Stimulated activated CD8-positive, alpha-beta memory T cell treated with anti-CD3 and anti-CD28 coated beads, Interleukin-12 subunit alpha, Interleukin-12 subunit beta, amount 100 ng/mL, for 4 hours (primary cell): ENCODE measurements at places on chromosomes 1 and 21.
A peak's percentile ranks its signal among the peaks of the same experiment; 100 is the strongest.

DNA sequence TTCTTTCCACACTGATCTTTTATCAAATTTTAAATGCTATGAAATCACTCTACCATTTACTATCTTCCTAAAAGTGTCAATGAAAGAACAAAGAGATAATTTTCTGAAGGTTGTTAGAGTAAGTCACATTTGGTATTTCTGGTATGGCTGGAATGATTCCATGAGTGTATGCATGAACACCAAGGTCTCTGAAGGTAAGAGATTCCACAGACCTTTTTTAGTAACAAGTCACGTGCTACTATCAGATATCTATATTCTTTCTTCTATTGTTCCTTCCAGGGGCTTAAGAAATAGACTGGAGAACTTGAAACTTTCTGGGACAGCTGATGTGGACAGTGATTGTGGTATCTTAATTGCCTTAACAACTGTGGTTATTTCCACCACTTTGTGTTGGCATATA, 265.0 kb downstream of the SDCCAG8 start:
- DNase-seq = no peak

DNA sequence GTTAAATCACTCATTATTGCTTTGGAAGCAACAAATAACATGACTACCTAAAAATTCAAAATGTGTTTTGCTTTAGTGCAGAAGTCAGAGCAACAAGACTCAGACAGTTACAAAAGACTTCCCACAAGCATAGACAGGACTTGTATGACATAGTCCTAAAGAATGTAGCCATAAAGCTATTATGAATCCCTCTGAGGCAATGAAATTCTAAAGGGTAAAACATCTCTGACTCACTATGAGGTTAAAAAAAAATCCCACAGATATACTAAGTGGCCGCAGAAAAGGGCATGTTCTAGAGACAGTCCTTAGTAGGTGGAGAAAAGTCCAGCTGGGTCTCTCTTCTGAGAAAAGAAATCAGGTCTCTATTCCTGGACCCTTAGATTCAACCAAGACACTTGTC, 4.9 kb downstream of the PRKAB2 start:
- no peak for DNase-seq

DNA sequence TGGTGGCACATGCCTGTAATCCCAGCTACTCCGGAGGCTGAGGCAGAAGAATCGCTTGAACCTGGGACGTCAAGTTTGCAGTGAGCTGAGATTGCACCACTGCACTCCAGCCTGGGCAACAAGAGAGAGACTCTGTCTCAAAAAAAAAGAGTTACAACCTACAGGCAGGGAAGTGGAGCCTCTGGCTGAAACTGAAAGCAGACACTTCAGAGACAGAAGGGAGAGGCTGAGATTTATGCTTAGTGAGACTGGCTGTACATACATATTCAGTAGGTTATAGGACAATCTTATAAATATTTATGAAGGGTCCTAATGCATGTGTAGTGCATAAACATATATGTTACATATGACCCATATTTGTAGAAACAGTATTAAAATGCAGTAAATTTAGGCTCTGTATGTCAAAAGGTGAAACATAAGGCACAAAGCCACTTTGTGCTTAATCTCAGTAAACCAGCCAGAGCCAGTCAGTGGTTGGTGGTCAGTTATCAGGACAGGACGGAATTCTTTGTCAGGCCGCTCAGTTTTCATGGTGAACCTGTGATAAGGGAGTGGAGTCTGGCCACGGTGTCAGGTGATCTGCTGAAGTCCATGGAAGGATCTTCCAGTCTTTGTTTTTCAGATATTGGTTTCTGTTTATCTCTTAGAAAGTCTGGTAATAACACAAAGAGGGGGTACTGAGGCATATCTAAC, 13.7 kb downstream of the RHEX start:
- DNase-seq = no peak

DNA sequence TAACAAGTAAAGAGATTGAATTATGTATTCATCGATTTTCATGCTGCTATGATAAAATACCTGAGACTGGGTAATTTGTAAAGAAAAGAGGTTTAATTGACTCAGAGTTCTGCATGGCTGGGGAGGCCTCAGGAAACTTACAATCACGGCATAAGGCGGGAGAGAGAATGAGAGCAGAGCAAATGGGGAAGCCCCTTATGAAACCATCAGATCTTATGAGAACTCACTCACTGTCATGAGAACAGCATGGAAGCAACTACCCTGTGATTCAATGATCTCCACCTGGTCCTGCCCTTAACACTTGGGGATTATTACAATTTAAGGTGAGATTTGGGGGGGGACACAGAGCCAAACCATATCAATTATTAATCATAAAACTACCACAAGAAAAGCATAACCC, 3.3 kb upstream of the GBP3 start:
- DNase-seq = no peak

- DNase-seq = no peak
These were observed 155.4 kb downstream of the ZNF648 start for GRCh38 chr1:181905944-181906597.

DNA sequence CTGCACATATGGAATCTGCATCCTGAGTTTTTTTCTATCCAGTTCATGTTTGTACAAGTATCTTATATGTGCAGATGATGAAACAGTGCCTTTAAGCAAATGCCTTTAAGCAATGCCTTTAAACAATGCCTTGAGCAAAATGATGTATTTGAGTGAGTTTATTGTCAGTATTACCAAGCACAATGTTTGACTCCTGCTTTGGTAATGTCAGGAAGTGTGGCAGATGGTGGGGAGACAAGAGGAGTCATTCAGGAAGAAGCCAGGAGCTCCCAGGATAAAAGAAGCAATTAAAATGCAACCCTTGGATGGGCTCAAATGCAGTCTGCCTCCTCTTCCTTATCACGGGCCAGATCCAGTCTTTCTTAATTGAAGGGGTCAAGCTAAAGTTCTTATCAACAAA, 108.7 kb upstream of the KCNJ15 start:
- no peak for DNase-seq

GRCh38 chr1:238582816-238583215, 692.1 kb upstream of the ZP4 start:
- no peak for DNase-seq

DNA sequence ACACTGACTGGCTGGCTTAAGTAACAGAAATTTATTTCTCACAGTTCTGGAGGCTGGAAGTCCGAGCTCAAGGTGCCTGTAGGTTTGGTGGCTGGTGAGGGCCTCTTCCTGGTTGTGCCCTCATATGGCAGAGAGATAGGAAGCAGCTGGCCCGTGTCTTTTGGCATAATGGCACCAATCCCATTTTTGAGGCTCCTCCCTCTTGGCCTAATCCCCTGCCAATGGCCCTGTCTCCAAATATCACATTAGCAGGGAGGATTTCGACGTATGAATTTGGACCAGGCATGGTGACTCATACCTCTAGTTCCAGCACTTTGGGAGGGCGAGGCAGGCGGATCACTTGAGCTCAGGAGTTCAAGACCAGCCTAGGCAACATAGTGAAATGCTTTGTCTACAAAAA, 37.4 kb downstream of the AGPAT3 start:
- DNase-seq = no peak

DNA sequence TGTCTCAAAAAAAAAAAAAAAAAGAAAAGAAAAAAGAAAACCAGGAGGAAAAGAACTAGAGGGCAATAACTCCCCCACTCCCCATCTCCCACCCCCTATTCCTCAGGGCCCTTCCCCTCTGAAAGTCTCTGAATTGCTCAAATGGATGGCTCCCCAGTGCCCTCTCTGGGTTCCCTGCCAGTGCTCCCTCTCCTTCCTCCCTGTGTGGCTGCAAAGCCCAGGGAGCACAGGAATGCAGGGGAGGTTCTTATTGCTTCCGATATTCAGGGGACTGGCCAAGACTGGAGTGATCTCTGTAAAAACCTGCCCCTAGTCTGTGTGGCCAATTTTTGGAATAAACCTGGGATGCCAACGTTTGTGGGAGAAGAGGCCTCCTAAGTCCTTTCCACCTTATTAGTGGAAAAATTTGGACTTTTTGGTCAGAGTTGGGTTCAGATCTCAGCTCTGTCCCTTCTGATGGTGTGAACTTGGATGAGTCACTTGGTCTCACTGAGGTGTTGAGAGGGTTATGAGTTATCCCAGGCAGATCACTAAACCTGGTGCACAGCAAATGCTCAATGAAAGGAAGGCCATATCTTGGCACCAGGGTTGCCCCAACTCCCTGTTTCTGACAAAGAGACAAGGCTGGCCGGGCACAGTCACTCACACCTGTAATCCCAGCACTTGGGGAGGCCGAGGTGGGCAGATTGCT, 13.4 kb upstream of the ARHGEF10L start:
- DNase-seq = no peak

GRCh38 chr21:28827422-28827821, 165.3 kb downstream of the LTN1 start:
- no peak for DNase-seq

GRCh38 chr1:3460672-3461131, 6.2 kb downstream of the ARHGEF16 start:
- DNase-seq = no peak

GRCh38 chr1:229539863-229540506, 18.5 kb downstream of the ABCB10 start:
- DNase-seq = no peak

DNA sequence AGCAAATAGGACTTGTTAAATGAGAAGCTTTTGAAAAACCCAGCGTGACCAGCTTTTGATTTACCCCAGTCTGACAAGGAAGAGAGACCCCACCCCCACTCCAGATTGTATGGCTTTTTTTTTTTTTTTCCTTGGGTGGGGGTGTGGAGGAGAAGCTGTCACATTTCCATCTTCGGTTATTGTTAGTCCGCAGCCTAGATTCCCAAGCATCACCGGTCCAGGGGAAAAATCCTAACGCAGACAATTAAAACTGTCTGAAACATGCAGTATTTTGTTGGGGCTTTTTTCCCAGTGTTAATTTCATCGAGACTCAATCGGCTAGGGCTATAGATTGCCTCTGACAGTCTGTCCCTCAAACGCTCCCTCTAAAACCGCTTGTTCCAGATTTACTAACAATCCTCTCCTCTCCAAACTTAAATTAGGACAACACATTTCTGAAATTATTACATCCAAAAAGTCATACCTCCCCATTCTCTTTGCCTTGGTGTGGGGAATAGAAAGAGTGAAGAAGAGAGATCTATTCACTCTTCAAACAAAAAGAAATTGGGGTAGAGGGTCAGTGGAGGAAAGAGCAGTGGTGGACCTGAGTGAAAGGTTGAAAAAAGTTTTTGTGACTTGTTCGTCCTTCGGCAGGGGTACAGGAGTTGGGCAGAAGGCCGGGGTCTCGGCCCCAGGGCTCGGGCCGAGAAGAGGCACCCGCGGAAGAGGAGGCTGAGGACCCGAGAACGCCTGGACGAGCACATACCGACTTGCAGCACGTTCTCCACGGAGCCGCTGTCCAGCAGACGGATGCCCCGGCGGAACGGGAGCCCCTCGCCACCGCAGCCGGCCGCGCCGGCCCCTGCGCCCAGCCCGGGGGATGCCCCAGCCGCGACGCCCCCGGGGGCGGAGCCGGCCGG, 1.1 kb downstream of the ZSWIM5 start:
- no peak for DNase-seq

GRCh38 chr1:219322766-219323165, 149.1 kb downstream of the LYPLAL1 start:
- no peak for DNase-seq

- DNase-seq = no peak
These were observed 104.6 kb downstream of the LYPLAL1 start for GRCh38 chr1:219278288-219278687.

GRCh38 chr1:31422505-31423319, 9.7 kb downstream of the SERINC2 start:
- DNase-seq = peak; percentile 29

GRCh38 chr1:151210830-151211229, 12.5 kb downstream of the PIP5K1A start:
- no peak for DNase-seq

- no peak for DNase-seq
These were observed 37.2 kb downstream of the PTPN14 start for GRCh38 chr1:214514032-214514818.

GRCh38 chr1:152367436-152367835, 7.6 kb upstream of the FLG2 start:
- no peak for DNase-seq

- no peak for DNase-seq
These were observed 206.0 kb downstream of the CENPF start for GRCh38 chr1:214808845-214809460.

DNA sequence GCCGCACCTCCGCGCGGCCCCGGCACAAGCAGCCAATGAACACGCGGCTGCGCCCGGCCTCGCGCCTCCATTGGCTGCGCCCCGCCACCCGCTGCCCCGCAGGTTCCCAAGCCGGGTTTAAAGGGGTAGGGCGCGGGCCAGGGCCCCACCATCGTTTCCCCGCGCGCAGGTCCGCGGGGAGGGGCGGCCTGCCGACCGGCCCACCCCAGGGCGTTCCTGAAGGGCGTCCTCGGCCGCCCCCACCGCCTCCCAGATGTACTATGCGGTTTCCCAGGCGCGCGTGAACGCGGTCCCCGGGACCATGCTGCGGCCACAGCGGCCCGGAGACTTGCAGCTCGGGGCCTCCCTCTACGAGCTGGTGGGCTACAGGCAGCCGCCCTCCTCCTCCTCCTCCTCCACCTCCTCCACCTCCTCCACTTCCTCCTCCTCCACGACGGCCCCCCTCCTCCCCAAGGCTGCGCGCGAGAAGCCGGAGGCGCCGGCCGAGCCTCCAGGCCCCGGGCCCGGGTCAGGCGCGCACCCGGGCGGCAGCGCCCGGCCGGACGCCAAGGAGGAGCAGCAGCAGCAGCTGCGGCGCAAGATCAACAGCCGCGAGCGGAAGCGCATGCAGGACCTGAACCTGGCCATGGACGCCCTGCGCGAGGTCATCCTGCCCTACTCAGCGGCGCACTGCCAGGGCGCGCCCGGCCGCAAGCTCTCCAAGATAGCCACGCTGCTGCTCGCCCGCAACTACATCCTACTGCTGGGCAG, at the start of gene OLIG1:
TSS of gene OLIG1 (plus strand) at position 148 of the 750 bp plus-strand sequence. CDS start at position 254, 106 bp downstream.
- no peak for DNase-seq

DNA sequence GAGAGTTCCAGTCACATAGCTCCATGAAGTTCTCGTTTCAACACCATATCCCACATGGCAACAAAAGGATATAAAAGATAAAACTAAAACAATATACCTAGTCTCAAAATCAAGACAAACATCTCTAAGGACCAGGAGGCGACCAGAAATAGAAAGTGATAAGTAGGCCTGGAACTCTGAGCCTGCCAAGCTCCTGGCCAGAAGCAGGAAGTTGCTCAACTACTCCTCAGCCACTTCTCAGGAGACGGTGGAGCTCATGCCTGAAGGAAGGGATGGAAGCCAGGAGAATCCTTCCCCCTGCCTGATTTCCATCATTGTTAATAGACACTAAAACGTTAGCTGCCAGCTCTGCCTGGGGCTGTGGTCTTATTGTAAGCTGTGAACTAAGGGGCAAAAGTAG, 94.7 kb downstream of the DISP1 start:
- DNase-seq = no peak
